Amygdala (tissue), 56 donors: ENCODE measurements at places on chromosomes 11 and 22.

GRCh38 chr11:74672956-74673692, 58.1 kb downstream of the CHRDL2 start:
- no peak for DNase-seq

DNA sequence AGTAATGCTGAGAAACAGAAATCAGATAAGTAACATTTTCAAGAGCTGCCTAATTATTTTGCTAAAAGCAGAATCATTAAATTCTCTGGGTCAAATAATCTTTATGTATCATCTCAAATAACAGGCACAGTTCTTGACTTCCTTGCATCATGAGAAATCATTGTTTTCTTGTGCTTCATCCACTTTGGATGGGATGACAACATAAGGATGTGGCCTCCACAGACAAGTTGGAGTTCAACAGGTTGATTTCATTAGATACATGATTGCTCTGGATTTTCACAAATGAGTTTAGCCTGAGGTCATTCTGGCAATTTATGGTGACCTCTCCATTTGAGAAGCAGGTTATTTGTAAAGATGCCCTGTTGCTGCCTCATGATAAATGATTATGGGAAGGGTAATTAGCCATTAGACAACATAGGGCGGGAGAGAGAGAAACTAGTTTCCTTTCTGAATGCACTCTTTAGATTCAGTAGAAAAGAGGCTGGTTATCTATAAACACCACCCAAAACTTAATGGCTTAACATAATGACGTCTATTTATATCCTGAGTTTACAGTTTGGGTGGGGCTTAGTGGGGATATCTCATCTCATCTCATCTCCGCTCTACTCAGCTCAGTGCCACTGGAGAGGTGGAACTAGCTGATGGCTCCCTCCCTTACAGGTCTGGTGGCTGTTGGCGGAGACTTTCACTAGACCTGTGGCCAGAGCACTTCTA, 35.0 kb upstream of the ADORA2A start:
- DNase-seq: no peak

- no peak for DNase-seq
Observed at GRCh38 chr11:2790568-2790921, 90.8 kb upstream of the KCNQ1OT1 start.

GRCh38 chr22:24688256-24688655, 85.3 kb downstream of the GGT1 start:
- DNase-seq: no peak

GRCh38 chr11:130344841-130345240, 30.1 kb upstream of the ZBTB44 start:
- no peak for DNase-seq

- no peak for DNase-seq
Observed at GRCh38 chr11:96622026-96622634, 232.3 kb downstream of the JRKL start.

GRCh38 chr11:94866231-94866822, 98.2 kb downstream of the AMOTL1 start:
- DNase-seq: no peak

DNA sequence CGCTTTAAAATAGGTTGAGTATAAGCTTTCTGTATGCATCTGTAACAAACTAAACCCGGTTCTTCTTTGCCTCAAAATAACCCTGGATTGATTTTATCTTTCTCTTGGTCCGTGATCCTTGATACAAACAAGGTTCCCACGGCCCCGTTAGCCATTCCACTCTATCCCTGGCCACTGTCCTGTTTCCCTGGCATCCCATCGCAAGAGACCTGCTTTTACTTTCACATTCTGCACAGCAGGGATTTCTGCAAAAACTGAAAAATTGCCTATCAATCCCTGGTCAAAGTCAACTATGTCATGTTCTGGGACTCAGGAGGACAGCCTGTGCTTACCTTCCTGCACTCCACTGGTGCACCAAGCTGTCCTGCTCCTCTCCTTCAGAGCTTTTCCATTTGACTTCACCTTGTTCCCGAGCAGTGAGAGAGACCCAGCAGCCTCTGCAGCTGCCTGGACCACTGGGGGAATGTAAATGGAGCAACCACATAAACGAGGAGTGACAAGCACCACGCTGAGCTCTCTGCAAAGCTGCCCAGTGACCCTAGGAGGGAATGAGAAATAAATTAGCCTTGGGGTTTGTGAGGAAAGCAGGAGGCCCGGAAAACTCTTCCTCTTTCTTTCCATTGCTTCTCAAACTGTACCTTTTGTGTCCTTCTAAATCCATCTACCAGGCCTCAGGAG, 175.9 kb downstream of the NTM start:
- no peak for DNase-seq

GRCh38 chr22:25039754-25040153, 87.2 kb downstream of the KIAA1671 start:
- no peak for DNase-seq

DNA sequence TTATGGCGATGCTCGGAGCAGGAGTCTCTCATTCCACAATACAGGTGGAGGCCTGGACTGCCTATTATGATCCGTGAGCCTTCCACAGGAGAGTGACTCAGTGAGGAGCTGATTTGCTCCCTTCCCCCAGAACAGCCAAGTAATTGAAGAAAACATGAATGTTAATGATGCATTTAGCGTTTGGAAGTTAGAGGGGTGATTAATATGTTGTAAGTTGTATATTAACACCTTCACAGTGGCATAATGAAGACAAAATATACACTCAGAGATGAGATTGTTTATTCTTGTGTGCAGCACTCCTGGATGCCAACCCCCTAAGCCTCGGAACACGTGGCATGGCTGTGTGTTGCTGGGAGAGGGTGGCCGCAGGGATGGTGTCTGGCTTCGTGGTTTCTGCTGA, 98.6 kb downstream of the GRIK4 start:
- DNase-seq: no peak

DNA sequence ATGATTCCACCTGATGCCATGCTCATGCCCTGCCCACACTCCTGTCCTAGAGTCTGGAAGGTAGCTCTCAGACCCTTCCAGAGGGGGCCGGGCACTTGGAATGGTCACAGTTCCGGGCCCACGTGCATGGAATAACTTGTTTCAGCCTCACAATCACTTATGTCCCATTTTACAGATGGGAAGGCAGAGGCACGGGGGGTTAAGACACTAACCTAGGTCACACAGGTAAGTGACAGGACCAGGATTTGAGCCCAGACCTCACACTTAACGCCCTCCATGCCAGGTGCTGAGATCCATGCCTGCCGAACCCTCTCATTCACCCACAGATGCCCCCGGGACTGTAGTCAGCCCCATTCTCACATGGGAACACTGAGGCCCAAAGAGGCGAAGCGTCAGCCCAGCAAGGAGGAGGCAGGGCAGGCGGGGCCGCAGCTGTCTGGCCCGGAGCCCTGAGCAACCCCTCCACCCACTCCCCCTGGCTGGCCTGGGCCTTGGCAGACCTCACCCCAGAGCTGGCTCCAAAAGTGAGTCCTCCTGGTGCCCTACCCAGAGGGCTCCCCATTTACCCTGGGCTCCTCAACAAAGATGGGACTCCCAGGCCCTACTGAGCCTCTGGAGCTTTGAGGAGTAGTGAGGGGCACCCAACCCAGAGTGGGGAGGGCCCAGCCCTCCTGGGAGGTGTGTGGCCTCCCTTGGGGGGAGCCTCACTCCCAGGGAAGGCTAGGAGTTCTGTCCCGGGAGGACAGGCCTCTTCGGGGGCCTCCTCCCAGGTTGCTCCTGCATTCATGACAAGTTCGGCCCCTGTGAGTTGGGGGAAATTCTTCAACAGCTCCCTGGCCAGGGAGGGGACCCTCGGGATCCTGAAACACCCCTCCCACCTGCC, 2.4 kb upstream of the ALDH3B1 start:
- no peak for DNase-seq

GRCh38 chr11:46534711-46535110, 59.1 kb downstream of the AMBRA1 start:
- DNase-seq: no peak

- no peak for DNase-seq
Observed at GRCh38 chr22:38657045-38657909, 839 bp downstream of the CBY1 start.

GRCh38 chr11:78635814-78636506, 61.3 kb upstream of the NARS2 start:
- no peak for DNase-seq

GRCh38 chr11:7079545-7080135, 9.2 kb upstream of the RBMXL2 start:
- DNase-seq: no peak

GRCh38 chr11:70078095-70078780, at the start of gene ANO1:
ANO1 (plus strand) TSS chr11:70078317; CDS start chr11:70078607, 290 bp downstream.
- DNase-seq: no peak

DNA sequence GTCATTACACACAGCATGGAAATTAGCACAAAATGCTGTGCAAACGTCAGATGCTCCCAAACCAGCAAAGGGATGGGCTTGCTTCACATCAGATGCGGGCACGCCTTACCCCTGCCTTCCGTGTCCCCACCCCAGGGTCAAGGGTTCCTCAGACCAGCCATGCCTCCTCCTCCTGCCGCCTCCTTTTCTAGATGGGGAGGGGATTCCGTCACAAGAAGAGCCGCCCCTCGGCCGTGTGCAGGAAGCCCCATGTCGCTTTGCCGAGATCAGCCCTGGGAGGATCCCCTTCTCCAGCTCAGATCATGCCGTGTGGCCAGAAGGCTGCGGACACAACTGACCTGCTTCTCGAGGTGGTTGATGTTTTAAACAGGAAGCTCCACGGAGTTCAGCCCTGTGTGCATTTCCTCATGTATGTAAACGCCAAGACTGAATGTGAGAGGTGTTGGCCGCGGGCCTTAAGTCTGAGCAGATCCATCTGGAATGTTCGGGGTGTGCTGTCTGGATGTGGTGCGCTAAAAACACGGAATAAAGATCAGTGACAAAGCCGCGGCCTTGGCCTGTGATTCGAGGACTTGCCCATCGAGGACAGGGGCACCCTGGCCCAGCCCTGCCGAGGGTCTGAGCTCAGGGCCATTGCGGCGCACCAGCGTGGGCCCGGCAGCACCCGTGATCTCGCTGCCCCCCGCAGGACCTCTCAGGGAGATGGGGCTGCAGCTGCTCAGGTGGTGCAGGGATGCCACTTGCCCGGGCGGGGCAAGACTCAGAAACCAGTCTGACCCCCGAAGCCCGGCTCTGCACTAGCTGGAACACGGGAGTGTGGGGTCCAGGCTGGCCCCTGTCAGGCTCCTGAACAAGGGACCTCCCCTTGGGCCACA, 412.9 kb downstream of the TBC1D22A start:
- DNase-seq: no peak

- DNase-seq: peak; percentile 91
Observed at GRCh38 chr11:65833297-65834030, at the start of gene SNX32. SNX32 (plus strand) TSS chr11:65833963; CDS start chr11:65834066, 103 bp downstream.

GRCh38 chr11:36741515-36741914, 143.5 kb upstream of the RAG2 start:
- DNase-seq: no peak

DNA sequence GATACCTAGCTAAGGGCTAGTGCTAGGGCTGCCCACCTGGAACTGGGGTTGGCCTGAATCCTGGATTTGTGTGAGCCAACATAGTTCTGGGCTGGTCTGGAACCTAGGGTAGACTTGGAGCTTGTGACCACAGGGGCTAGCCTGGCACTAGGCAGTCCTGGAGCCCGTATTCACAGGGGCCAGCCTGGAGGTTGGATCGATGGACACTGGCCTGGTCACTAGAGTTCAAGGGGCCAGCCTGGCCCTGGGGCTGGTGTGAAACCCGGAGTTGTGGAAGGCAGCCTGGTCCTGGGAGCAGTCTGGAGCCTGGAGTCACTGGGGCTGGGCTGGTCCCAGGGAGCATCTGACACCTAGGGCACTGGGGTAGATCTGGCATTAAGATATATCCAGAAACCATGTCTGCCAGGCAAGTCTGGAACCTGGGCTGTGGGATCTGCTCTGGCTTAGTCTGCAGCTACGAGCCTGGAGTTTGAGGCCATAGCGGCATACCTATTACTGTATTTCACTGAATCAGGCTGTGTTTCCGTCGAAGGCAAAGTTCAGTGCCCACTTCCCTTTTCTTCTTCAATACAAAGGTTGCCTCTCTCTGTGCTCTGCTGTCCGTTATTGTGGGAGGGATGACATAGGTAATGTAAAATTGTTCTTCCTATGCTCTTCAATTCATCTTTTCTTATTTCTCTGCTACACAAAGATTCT, 9.1 kb upstream of the GLYATL1B start:
- DNase-seq: no peak

DNA sequence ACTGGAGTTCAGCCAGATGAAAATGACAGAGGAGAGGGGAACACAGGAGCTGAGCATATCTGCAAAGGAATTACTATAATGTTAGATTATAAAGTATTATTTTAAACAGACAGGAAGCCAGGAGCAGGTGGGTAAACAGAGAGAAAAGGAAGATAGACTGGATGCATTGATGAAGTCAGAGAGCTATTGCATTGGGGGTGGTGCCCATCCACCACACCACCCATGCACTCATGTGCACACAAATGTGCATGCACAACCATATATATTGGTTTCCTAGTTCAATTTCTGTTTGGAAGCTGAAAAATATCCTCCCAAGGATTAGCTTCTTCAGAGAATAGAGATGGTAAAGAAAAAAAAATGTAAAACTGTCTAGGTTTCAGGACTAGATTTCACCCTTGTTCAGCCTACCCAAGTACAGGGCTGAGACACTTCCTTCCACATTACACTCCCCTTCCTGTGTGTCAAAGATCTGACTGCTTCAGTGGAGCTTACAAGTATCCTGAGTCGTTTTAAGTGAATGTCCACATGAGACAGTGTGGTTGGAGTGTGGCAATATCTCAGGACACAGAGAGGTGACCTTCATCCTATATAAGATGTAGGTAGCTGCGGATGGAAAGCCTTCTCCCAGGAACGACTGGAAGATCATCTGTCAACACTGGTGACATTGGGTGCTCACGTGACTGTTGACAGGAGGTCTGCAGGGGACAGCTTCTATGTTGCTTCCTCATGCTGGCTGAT, 12.2 kb upstream of the SMPD1 start:
- no peak for DNase-seq

DNA sequence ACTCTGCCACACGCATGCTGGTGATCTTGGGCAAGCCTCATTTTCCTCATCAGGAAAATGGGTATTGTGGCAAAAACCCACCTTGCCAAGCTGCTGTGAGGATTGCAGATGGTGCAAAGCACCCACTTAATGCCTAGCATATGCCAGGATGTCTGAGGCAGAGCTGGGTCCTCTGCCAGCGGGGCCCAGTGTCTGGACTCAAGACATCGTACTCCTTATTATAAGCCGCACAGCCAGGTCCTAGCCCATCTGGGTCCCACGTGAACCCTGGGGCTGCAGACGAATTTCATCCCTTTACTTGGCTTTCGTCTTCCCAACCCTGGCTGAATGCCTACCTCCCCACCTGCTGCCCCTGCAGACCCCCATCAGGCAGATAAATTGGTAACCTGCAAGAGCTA, 34.5 kb upstream of the ALX4 start:
- DNase-seq: no peak

DNA sequence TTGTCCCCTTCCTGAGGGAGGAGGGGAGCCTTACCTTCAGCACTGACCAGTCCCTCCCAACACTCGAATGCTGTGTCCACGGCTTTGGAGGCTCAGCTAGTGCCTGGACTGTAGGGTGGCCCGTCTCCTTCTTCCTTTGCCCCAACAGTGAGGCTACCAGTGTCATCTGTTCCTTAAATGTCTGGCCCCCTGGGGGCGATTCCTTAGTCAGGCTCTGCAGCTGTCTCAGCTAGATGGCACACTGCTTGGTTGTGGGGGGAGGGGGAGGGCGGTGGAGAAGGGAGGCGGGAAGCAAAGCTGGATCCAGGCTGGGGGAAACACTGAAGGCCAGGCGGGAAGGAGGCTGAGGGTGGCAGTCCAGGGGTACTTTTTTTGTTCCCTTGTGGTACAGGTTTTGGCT, at the start of gene IGSF22:
TSS of gene IGSF22 (minus strand) at position 149 of the 400 bp plus-strand sequence. CDS start 1,952 bp downstream, outside the sequence.
- no peak for DNase-seq
